ENCODE measurements at places on chromosomes 7 and 10. TPM values are rescaled to one million over a fixed set of nuclear protein-coding genes. Genes with fewer than 3 reads are reported as not detected.

MMD2 gene
- total RNA-seq, result not detected

SPDYE2B gene
- total RNA-seq, result not detected

TSPAN33 gene
- 1.6 TPM for total RNA-seq

TLX1 gene
- not detected for total RNA-seq

DNA sequence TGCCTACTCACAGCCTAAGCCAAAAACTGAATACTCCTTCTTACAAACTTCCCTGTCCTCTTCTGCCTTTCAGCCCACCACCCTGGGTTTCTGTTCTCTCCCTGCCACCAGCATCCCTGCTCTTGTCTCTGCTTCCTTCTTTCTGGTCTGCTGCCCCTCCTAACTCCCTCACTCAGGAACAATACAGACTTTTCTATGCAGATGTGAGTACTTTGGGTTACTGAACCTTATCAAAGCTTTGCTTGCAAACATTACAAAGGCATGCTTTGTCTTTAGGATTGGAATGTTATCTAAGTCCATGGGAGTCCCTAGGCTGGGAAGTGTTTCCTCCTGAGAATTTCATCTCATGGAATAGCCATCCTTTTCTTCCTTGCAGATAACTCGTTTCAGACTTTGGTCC lies 28.9 kb downstream of the CNNM1 start:
- no peak for ATAC-seq

- ATAC-seq, result no peak
These were observed 244.6 kb downstream of the PHTF2 start for GRCh38 chr7:78043159-78043558.

GRCh38 chr7:100017300-100017699 lies 1.9 kb downstream of the ZKSCAN1 start:
- ATAC-seq, result no peak

DNA sequence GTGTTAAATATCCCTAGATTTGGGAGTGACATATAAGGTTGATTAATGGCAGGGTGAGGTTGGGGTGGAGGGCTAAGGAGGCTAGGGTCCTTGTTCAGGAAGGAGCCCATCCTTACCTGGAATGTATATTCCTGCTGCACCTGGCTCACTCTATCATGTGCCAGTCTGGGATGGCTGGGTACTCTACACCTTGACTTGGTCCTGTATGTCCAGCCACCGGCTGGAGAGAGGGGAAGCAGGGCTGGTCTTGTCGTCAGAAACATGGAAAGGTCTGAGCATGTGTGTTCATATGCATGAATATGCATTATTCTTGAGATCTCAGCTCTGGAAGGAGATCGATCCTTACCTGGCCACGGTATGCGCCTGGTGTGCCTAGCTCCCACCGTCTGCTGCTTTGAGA lies 33.2 kb downstream of the TMEM270 start:
- no peak for ATAC-seq

DNA sequence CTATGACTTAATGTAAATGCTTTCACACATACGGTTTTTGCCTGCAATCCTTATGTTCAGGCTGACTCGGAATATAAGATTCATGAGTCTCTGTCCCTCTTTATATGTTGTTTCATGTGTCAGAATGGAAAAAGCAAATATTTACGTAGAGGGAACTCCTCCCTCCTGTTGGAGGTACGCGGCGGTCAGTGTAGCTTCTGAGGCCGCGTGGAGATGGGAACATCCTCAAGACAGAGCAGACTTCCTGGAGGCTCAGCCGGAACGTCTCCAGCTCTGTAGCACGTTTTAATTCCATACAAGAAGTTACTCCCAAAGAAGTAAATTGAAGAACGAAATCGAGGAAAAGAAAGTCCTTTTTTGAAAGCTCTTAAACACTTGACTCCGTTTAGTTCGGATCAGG lies 248.3 kb downstream of the EBF3 start:
- no peak for ATAC-seq

DNA sequence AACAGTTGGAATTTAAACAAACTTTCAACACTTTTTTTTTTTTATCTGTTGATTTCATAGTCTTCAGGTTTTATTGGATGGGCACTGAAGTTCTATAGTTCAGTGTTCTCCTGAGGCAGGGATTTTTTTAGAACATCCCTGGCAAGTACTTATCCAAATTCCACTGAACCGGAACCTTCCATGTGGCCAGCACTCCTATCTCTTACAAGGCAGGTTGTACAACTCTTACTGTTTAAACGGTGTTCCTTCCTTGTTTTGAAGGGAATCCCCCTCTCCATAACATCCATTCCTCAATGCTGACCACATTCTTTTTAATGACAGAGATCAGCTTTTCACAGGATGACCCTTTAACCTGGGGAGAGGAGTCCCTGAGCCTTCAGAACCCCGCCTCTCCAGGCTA lies 238.9 kb upstream of the CTBP2 start:
- no peak for ATAC-seq

DNA sequence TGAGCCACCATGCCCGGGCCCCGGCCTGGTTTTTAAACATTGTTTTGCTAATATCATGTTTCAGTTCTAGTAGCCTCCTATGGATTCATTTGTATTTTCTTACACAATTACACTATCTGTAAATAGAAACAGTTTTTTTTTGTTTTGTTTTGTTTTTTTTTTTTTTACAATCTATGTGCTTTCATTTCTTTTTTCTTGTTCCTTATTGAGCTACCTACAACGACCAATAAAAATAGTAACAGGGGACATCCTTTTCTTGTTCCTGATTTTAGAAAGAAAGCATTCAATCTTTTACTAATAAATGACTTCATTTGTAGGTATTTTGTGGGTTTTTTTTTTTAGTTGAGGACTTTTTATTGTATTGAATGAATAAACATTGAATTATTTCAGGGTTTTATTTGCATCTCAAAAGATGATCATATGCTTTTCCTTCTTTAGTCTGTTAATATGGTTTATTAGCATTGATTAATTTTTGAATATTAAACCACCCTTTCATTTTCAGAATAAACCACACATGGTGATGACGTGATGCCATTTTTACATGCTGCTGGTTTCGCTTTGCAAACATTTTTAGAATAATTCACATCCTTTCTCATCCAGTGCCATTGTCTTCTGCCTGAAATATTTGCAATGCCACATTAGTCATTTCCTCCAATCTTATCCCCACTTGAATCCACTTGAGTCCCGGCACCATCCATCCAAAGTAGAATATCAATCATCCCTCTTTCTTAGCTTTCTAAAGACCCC lies 18.1 kb upstream of the AKR1E2 start:
- no peak for ATAC-seq

DNA sequence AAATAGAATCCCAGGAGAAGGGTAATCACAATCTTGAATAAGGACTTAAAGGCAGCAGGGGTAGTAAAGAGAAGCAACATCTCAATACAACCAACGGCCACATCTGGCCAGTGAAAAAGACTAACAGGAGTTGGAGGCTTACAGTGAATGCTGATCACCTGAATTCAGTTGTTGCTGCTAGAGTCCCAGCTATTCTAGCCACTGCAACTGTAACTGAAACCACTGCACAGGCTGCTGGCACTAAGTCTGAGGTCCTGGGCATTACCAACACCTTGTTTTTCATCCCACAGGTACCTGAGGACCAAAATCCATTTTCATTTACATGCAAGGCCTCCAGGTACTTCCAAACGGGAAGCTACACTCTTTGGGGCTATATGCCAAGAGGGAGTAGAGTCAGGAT lies 44.4 kb downstream of the TPK1 start:
- ATAC-seq, result no peak

DNA sequence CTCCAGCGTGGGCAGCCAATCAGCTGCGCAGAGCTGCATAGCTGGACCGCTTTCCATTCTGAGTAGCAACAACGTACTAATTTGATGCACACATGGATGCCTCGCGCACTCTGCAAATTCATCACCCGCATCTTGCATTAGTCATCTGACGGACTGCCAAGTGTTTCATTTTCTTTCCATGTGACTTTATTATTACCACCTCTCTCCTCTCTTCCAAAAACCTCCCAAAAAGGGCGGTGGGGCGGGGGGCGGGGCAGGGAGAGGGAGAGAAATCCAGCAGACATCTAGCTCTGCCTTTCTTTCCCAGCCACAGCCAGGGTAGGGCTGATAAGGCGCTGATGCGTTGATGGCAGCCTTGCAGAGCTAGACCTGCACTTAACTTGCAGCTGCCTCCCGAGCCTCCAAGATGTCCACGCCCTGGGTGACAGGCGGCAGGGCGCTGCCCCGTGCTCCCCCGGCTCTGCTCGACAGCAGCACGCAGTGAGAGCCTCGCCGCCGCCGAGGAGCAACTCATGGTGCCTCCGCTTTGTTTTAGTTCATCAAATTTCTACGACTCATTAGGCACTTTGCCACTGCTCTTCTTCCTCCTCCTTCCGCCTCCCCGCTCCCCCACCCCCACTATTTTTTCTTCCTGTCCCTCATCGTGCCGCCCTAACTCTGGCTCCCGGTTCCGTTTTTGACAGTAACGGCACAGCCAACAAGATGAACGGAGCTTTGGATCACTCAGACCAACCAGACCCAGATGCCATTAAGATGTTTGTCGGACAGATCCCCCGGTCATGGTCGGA lies 147.3 kb downstream of the CELF2 start:
- ATAC-seq, result peak; percentile 41

DNA sequence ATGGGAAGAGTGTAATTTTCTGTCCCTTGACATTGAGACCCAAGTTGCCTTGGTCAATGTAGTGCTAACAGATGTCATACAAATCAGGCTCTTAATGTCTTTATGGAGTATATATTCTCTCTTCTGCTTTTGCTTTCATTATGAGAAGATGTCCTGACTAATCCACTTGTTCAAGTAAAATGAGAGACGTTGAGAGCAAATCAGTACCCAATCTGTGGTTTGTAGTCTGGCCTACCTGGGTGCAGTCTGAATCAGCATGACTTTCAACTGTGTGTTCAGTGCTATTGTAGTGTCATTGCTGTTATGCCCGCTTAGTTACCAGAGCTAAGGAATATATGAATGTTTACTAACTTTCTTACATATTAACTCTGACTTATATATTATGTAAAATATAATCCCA lies 612.4 kb downstream of the ANKRD7 start:
- no peak for ATAC-seq

- peak; percentile 37 for ATAC-seq
These were observed 73.3 kb downstream of the C10orf90 start for GRCh38 chr10:126597211-126597610.

DNA sequence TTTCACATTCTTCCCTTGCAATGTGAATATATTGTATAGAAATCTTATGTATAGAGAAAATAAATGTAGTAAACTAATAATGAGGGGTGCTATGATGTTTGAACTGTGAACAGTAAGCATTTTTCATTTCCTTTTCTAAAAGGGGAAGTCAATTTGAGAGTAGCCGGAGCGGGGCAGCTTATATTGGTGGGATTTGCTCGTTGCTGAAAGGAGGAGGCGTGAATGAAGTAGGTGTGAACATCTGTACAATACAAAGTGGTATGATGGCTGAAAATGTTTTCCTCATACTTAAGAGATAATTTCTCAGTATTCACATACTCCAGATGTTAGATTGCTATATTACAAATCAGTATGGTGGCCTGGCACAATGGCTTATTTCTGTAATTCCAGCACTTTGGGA lies 87.1 kb downstream of the SRI start:
- ATAC-seq, result no peak

- no peak for ATAC-seq
These were observed 80.3 kb downstream of the OAT start for GRCh38 chr10:124338276-124338925.

- ATAC-seq, result no peak
These were observed 91.8 kb downstream of the SH3PXD2A start for GRCh38 chr10:103763374-103764202.

Data from esophagus mucosa (tissue), 1 donor.